Activated CD8-positive, alpha-beta memory T cell treated with anti-CD3 and anti-CD28 coated beads for 1 hour (primary cell): ENCODE measurements at places on chromosomes 7 and 10.

DNA sequence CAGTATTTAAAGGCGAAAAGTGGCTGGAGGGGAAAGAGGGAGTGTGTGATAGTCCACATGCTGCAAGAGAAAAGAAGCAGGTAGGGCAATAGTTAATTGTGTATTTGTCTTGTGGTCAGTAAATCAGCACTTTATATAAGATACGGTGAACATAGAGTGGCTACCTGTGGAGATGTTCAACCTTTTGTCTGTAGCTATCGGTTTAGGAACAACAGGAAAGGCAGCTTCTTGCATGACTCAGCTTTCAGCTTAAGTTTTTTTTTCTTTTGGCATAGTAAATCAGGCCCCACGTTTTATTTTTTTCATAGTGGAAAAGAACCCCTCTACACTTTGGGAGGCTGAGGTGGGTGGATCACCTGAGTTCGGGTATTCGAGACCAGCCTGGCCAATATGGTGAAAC, 14.2 kb upstream of the MTPN start:
- no peak for DNase-seq

GRCh38 chr7:138169441-138169851, 93.2 kb downstream of the AKR1D1 start:
- no peak for DNase-seq

- no peak for DNase-seq
Measured at GRCh38 chr10:114322344-114322743, 82.0 kb downstream of the AFAP1L2 start.

GRCh38 chr10:63689768-63690167, 168.6 kb downstream of the REEP3 start:
- DNase-seq, result no peak

GRCh38 chr7:34687529-34687928, 29.5 kb downstream of the NPSR1 start:
- DNase-seq, result no peak

DNA sequence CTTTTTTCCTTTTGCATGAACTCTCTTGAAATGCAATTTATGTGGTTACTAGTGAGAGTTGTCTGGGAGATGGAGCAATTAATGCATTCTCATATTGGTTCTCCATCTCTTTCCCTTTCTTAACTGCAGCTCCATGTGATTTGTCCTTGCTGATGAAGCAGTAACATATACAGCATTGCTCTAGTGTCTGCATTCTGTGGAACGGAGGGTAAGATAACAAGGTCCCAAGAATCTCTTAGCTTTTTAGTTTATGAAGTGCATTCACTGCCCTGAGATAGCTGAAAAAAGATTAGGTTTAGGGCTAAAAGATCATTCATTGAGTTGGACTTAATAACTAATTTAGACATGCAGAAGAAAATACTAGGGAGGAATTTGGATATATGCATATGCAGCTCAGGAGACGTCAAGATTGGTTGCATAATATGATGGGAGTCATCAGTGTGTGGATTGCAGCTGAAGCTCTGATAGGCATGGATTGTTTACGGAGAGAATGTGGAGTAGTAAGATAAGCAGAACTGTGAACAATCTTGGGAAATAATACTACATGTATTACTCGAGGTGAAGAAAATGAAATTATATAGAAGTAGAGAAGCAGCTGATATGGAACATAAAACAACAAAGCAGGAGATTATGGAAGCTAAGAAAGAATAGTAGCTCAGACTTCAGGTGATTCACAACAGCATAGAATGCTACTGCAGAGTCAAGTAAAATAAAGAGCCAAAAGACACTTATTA, 404.7 kb downstream of the ARL4A start:
- DNase-seq, result no peak

DNA sequence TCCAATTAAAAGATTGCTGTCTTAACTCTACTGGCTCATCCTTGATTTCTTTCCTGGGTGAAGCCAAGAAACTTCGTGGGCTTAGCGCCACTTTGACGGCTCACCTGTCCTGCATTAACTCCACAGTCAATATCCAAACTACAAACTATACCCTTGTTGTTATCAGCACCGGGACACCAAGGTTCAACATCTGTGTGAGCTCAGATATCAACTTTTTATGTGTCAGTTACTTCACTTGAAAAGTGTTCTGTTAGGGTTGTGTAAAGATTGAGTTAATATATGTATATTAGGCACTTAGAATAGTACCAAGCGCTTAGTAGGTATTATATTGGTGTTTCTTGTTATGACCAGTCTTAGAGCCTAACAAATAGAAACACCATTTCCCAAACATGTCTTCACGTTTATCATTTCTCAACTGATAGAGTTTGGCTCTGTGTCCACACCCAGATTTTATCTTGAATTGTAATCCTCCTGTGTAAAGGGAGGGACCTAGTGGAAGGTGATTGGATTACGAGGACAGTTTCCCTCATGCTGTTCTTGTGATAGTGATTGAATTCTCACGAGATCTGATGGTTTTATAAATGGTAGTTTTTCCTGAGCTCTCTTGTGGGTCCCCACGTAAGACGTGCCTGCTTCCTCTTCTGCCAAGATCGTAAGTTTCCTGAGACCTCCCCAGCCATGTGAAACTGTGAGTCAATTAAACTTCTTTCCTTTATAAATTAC, 19.0 kb upstream of the ST8SIA6 start:
- no peak for DNase-seq

- no peak for DNase-seq
Measured at GRCh38 chr7:1268076-1268815, 35.6 kb downstream of the UNCX start.

GRCh38 chr7:143352531-143353002, 9.9 kb downstream of the FAM131B start:
- DNase-seq, result no peak

- DNase-seq, result no peak
Measured at GRCh38 chr10:30756151-30756550, 126.6 kb upstream of the LYZL2 start.

- DNase-seq, result no peak
Measured at GRCh38 chr10:92756201-92757065, 66.7 kb downstream of the HHEX start.

GRCh38 chr7:144725070-144725469, 110.8 kb downstream of the TPK1 start:
- DNase-seq, result no peak

DNA sequence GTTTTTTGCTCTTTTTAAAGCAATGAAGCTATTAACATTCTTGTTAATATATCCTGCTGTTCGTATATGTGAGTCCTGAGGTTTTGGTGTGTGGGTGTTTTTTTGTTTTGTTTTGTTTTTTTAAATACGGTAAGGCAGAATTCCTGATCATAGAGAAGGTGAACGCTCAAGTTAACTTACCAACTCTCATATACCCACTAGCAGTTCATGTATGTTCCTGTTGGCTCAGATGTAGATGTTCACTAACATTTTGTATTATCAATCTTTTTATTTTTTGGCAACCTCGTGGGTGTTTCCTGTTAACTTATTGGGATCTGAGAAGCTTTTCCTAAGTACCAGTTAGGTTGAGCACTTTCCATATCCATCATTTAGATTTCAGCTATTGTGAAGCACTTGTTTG, 20.5 kb downstream of the TRIM24 start:
- DNase-seq, result no peak

GRCh38 chr10:11828682-11829284, 5.6 kb downstream of the PROSER2 start:
- no peak for DNase-seq
